ENCODE measurements at places on chromosomes 2 and 18.
A peak's percentile ranks its signal among the peaks of the same experiment; 100 is the strongest.

DNA sequence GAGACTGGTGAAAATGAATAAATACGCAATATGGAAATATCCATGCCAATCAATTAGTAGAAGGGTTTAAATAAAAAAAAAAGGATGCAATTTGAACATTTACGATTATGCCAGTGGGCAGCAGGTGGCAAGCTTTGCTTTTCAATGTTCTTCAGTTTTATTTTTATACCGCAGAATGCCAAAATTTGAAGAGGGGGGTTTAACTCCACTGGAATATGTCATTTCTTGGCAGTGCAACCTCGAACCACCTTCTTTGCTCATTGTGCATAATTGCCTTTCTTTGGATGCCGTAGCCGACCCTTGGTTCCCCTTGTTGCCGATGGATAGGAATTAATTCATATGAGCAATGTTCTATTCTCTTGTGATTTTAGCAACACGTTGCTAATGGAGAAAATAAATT, 88.0 kb downstream of the LTBP1 start:
- peak; percentile 19 for DNase-seq

- peak; percentile 9 for DNase-seq
Observed at GRCh38 chr2:119106301-119106897, 52.2 kb downstream of the C1QL2 start.

DNA sequence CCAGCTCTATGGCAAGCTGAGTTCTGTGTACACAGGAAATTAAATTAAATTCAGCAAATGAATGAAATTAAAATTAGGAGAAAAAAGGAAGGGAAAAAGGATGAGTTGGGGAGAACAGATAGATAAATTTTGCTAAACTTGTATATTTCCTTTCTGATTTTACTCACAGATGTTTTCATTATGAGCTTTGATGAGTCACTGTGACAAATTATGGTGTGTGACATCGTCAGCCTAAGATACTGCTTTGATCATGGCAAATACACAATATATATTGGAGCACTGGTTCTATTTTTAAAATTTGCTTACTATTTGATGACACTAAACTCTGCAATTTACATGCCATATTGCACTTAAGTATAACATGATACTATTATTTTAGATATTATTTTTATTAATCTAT, 464.6 kb upstream of the SPHKAP start:
- no peak for DNase-seq

- no peak for DNase-seq
Observed at GRCh38 chr2:186883666-186884065, 34.7 kb upstream of the ZSWIM2 start.

GRCh38 chr2:144583741-144584453, 64.0 kb upstream of the ZEB2 start:
- peak; percentile 67 for DNase-seq

GRCh38 chr2:137118140-137118539, 352.8 kb downstream of the THSD7B start:
- no peak for DNase-seq

- DNase-seq = no peak
Observed at GRCh38 chr2:121333834-121334558, 49.0 kb upstream of the TFCP2L1 start.

DNA sequence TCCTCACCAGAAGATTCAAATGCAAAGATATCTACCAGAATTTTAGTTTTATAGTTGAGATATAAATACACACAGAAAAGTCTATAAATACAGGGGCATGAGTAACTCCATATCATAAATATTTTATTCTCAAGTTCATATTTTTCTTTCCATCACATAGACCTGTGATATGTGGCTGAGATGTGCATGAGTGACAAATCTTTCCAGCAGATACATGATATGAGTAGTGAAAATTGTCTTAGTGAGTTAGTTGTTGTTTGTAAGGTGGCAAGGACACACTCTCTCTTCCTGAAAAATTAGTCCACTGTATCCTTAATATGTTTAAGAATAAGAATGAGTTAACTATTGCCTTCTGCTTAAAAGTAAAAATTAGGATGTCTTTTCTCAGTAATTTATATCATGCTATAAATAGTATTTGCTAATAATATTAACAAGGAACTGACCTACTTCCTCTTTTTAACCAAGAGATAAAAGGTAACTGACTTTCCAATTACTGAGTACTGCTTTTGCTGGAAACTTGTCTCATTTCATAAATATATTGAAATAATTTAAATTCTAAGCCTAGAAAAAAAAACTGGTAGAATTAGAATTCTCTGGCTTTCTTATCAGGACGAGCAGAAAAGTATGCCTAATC, 85.2 kb upstream of the SESTD1 start:
- DNase-seq = no peak

GRCh38 chr18:47683774-47684173, 246.7 kb downstream of the SMAD2 start:
- DNase-seq = no peak

Measured in hematopoietic multipotent progenitor cell treated with erythropoietin and hydrocortisone succinate and interleukin-3 and kit ligand, for 17 days (in vitro differentiated cells).